Activated CD8-positive, alpha-beta memory T cell treated with anti-CD3 and anti-CD28 coated beads for 4 hours (primary cell): ENCODE measurements at places on chromosomes 3 and 15.
A peak's percentile ranks its signal among the peaks of the same experiment; 100 is the strongest.

DNA sequence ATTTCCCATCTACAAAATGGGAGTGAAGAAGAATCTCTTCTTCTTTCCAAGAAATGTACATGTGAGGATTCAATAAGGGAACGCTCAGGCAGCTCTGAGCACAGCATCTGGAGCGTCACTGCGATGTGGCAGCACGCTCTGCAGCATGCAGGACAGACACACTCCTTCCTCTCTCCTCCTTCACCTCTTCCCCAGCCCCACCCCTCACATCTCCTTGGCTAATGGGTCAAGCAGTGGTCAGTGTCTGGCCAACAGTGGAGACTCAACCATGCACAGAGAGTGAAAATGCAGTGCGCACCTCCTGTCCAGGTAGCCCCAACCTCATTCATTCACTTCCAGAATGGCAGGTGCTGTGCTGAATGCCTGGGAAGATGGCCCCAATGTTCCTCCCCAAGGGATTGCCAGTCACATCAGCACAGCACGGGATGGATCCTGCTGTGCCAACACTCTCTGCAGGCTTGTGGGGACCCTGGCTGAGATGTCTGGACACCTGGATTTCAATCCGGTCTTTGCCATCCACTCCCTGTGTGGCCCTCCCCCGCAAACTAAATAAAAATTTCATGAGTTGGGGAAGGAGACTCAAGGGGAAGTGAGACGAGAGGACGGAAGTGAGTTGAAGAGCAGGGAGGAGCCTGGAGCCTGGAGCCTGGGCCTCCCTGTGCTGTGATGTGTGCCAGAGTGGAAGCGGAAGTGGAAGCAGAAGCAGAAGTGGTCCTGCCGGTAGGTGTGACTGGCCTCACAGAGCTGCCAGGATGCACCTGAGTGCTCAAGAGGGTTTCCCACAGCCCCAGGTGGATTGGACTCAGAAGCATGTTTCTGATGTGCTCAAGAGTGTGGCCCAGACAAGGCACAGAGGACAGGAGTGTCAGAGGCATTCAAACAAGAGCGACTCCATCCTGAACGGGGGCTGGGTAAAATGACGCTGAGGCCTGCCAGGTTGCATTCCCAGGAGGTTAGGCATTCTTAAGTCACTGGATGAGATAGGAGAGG is 163.9 kb downstream of the SMAD6 start:
- no peak for DNase-seq

DNA sequence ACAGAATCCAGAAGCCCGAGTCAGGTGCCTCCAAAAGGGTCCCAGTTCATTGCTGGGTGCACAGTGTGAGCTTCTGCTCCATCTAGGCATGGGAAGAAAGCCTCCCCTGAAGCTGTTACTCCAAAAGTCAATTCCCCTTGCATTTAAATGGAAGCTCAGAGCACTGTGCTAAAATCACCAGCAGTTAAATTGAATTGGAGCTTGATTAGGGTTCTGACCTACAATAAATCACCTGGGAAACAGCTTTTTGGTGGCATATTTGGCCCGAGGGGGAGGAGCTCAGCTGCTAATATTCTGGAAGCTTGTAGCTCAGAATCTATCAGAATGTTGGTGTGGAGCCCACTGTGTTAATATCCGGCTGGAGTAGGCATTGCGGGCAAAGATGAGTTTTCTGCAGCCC is 87.1 kb upstream of the RGMA start:
- no peak for DNase-seq

GRCh38 chr3:38334142-38335055 is 12.2 kb upstream of the XYLB start:
- no peak for DNase-seq

DNA sequence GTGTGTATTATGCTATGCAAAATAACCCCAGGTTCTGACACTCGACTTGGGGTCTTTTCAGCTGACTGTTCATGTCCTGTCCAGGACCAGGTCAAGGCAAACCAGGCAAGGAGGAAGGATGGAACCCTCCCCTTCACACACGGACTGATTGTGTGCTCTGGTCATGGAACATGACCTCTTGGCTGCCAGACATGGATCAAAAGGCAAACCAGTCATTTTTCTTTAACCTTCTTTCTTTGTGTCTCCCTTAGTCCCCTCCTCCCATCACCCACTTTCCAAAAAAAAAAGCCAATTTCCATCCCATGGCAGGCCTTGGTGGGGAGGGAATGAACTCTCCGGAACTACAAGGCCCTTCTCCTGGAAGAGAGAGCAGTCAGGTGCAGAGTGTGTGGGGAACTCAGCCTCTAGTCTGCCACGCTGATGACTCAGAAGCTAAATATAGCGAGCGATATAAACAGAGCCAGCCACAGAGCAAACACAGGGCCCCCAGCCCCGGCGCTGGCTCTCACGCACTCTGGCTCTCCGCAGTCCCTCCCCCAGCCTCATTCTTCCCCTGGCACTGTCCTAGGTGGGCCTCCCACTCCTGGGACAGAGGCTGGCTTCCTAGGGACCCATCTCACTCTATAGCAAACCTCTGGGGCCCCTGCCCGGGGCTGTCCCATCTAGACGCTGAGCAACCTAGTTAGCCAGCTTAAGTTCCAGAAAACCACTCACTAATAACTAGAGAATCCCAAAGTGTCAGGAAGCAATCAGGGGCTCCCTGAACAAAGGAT is 10.0 kb downstream of the BMF start:
- peak; percentile 40 for DNase-seq

DNA sequence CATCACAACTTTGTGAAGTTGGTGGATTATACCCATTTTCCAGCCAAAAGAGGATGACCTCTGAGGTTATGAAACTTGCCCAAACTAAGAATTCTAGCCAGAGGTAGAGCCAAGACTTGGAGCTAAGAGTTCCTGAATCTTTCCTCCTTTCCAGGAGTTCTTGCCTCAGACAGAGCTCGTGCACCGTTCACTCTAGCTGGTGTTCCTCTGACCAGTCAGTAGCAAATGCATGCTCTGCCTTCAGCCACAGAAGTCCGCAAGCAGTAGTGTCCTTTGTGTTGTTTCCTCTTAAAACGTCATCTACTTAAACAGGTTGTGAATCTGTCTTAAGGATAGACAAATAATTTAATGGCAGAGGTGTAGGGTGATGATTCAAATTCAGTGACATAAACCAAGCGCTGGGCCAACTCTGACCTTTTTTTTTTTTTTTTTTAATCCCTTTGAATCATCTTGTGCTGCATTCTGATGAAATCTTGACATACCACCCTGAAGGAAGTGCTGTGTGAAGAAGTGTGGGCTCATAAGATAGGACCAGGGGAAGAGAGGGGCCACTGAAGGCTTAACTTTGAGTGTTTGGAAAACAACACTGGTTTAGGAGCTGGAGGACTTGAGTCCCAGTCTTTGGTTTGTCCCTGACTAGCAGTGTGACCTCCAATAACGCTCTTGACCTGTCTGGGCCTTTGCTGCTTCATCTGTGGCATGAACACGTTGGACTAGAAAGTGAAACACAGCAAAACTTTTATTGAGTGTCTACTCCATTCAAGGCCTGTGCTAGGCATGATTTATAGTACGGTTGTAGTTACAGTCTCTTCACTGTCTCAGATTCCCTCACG is 53.4 kb downstream of the ITPR1 start:
- DNase-seq, result no peak

GRCh38 chr3:110736332-110736731 is 335.3 kb upstream of the NECTIN3 start:
- no peak for DNase-seq

GRCh38 chr15:79562899-79563298 is 130.8 kb downstream of the MINAR1 start:
- no peak for DNase-seq

GRCh38 chr3:10466186-10466585 is 39.2 kb downstream of the ATP2B2 start:
- DNase-seq, result no peak

DNA sequence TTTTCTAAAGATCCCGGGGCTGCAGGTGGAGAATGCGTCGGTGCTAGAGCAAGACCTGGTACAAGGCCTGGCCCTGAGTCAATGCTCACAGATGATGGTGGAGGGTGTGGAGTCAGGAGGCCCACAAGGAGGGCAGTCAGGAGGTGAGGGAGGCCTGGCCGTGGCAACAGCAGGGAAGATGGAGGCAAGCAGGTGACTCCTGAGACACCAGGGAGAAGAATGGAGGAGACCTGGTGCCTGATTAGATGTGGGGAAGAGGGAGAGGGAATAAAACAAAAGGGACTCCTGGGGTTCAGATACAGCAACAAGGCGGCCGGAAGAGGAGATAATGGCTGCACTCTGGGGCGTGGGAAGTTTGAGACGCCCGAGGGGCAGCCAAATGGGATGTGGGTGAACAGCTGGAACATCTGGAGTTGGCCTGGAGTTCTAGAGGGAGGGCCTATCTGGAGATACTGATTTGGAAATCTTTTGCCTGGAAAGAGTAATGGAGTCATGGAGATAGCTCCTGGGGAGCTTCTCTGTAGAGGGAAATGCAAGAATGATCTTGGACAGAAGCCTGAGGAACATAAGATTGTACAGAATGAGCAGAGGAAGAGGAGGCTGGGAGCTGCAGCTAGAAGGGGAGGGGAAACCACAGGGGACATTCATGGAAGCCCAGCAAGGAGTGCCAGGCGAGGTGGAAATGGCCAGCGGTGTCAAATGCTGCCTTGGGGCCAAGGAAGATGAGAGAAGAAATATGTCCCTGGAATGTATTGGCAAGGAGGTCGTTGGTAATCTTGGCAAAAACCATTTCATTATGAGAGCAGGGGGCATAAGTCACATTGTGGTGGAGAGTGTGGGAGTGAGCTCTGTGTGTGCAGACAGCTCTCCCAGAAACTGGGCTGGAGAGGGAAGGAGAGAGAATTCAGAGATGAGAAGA is 67.5 kb upstream of the CORO2B start:
- no peak for DNase-seq

DNA sequence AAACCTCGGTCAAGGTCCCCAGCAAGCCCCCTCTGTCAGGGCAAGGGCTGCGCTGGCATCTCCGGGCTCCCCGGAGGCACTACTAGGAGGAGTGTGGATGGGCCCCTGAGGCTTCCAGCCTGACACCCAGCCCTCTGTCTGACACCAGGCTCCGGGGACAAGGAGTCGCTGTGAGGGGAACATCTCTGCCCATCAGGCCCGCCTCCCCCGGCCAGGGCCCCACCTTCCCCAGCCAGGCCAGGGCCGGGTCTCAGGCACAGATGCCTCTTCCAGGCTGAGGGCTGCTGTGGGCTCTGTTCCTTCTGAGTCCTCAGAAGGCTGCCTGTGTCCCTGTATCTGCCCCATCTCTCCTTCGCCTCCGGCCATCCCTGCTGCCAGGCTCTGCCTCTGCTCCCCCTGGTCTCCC is 15.8 kb downstream of the CSPG4 start:
- no peak for DNase-seq

DNA sequence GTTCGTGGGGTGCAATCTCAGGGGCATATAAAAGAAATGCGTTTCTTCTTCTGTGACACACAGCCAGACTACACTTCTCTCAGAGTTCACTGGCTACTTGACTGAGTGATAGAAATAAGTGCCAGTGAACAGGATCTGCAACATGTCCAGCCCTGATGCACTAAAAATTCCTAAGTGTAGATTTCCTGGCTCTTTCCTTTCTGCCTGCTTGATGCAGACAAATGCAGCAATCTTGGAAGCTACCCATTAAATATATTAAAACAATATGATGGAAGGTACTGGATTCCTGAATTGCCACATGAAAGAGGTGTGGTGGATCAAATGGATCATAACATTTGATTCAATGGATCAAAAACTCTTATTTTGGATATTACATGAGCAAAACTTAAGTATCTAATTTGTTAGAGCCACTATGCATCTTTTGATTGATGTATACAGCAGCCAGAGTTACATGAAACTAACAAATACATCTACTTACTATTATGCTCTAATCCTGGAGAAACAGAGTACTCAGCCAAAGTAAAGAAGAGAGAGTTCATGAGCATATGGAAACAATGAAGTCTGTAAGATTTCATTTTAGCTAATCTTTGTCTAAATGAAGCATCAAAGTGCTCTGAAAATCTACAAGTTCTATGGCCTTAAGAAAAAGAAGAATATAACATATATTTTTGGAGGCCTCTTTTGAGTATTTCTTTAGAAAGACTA is 222.6 kb downstream of the ZNF385D start:
- DNase-seq, result no peak

DNA sequence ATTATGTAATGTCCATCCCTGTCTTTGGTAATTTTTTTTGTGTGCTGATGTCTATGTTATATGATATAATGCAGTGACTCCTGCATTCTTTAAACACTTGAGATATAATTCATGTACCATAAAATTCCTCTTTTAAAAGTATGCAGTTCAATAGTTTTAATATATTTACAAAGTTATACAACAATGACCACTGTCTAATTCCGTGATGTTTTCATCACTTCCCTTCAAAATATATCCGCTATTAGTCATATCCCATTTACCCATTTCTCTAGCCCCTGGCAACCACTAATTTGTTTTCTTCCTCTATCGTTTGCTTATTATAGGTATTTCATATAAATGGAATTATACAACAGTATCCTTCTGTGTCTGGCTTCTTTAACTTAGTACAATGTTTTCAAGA is 64.9 kb upstream of the SUCLG2 start:
- no peak for DNase-seq

GRCh38 chr15:60721707-60722106 is 242.8 kb upstream of the ICE2 start:
- DNase-seq, result no peak

DNA sequence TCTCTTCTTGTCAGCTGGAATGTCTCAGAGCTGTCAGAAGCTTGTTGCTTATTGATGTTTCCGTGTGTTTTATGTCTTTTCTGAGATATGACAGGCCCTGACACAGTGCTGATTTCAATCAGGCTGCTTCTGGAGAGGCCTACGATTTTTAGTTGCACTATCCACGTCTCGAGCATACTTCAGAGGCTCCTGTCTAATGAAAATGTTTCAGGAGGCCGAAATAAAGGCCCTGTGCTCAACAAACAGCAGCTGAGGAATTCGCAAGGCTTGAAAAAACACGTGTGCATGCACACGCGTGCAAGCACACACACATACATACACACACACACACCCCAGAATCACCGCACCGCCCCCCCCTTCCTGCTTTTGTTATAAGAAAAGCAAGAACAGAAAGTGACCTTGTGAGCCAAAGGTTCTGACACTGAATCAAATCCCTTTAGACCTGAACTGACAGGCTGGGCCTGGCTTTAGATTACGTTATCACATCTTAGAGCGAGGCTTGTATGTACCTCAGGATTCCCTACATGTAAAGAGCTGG is 296.6 kb downstream of the NR2F2 start:
- no peak for DNase-seq

- no peak for DNase-seq
Observed at GRCh38 chr15:31303726-31304648, 22.6 kb upstream of the KLF13 start.

- no peak for DNase-seq
Observed at GRCh38 chr3:58425782-58426181, 7.8 kb downstream of the PDHB start.

- no peak for DNase-seq
Observed at GRCh38 chr15:85920956-85921355, 126.2 kb upstream of the KLHL25 start.

GRCh38 chr3:149120051-149120972 is 9.1 kb upstream of the HPS3 start:
- no peak for DNase-seq
